ENCODE measurements at places on chromosomes 2 and 18.

- no peak for DNase-seq
Observed at GRCh38 chr2:118091140-118091478, 2.8 kb downstream of the INSIG2 start.

DNA sequence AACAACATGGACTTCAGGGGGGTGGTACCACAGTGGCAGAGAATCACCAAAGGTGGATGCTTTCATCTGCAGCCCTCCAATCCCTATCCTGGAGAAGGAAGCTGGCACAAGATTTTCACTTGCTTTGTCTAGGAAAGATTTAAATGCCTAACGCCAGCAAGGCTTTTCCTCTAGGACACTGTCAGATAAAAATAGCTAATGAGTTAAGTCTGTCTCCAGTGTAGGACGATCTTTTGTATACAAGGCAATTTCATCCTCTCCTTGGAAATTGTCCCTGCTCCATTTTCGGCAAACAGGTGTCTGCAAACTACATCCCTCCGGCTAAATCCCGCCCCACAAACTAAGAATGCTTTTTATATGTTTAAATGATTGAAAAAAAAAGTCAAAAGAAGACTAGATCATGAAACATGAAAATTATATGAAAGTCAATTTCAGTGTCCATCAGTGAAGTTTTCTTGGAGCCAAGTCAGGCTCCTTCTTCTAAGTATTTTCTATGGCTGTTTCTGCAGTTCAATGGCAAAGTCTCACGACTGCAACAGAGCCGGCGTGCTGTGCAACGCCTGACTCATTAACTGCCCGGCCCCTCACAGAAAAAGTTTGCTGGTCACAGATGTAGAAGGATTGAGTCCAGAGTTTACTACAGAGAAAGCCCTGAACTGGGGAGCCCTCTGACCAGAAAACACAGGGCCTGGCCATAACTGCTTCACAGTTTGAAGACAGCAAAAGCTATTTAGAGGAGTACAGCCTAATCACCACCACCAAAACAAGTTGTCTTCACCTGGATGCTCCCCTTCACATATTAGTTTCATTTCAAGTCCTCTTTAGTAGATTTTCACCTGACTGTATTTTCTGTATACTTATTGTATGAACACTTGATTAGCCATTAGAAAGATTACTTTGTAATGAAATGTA, 52.3 kb downstream of the PIEZO2 start:
- no peak for DNase-seq

GRCh38 chr2:28745876-28746275, 5.8 kb upstream of the PPP1CB start:
- no peak for DNase-seq

DNA sequence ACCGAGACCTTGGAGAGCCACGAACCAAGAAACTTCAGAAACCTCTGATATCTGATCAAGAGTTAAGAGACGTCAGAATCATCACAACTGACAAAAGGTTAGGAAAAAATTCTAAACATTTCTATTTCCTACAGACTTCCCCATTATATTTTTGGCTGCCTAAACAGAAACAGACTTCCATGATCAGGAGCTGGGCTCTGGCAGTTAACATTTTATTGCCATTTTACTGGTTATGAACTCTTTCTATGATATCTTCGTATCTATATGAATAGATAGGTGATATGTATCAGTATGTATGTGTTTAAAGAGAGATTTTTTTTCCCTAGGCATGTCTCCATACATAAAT, 31.1 kb upstream of the PPP1R1C start:
- no peak for DNase-seq

GRCh38 chr2:46073540-46074046, 223.6 kb upstream of the EPAS1 start:
- DNase-seq = peak; percentile 96

DNA sequence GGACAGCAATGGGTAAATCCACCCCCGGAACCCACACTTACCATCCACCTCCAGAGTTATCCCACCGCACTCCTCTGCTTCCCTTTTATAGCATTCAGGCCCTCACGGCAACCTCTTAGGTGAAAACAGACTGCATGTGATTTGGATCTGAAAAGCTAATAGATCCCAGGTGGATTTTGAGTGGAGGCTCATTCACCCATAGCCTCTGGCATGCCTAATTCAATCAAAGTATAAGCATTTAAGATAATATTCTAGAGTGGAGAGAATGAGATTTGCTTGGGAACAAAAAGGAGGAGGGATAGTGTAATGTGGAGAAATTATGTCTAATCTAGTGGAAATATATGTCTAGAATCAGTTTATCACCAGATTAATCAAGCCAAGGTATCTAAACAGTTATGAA, 17.1 kb downstream of the SLC14A1 start:
- no peak for DNase-seq

DNA sequence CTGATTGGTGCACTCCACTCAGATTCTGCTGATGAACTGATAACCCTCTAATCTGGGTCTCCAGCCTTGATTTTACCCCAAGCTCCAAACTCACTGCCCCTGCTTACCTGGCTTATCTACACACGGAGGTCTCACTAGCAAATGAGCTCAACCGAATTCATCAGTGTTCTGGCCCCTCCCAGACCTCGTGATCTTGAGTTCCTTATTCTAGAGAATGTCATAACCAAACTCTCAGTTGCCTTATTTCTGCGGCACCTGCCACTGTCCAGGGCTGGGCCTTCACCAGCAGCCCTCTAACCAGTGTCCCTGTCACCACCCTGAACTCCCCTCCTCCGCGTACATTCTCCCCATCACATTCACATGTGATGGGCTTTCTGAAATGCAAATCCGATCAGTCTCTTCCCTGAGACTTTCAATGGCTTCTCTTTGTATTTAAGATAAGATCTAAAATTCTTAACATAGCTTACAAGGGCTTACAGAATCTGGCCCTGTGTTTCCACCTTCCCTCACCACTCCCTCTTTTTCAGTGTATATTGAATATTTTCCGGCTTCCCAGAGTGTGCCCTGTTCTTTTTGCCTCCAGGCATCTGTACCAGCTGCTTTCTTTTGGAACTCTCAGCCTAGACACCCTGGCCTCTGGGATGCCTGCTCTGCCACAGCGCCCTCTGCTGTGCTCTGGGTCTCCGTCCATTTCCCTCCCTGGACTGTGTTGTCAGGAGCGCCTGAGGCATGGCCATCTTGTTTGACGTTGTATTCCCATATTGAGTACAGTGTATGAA, 31.1 kb downstream of the NAB1 start:
- no peak for DNase-seq

DNA sequence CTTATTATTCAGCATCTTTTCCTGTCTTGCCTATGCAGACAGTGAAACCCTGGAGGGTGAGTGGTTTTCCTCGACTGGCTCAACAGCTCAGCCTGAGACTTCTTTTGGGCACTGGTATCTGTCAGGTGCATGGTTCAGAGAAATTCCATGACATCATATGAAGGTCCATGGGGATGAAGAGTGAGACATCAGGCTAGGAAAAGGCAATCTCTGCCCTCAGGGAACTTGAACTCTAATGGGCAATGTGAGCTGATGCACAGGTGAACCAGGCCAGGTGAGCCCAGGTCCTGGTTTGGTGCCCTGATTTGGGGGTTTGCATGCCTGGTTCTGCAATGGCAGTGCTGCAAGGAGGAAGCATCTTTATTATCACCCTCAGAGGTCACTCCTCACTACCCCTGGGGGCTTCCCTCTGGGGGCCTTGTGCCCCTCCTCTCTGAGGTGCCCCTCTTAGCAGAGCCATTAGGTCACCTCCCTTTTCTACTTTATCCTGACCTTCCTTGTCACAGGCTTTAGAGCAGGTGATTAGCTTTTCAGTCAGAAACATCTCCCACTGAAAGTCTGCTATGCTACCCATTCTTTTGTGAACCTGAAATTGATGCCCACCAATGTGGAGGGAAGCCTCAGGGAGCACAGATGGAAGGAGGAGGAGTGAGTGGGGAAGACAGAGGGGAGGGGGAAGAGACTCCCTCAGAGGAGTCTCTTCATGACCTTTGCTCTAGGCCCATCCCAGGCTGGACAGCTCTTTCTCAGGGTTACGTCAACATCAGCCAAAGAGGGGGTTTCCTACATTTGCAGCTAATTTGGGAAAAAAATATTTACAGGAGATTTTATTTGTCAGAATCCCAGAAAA, 47.3 kb downstream of the MERTK start:
- no peak for DNase-seq

GRCh38 chr2:132560562-132560961, 109.4 kb downstream of the LYPD1 start:
- no peak for DNase-seq

- DNase-seq = peak; percentile 30
Observed at GRCh38 chr18:616380-616995, 19.7 kb downstream of the CLUL1 start.

Measured in HFFc6 (cell line).